Stimulated activated CD4-positive, alpha-beta T cell treated with anti-CD3 and anti-CD28 coated beads, TNF-alpha, amount 100 ng/mL, for 4 hours (primary cell): ENCODE measurements at places on chromosomes 3 and 15.
A peak's percentile ranks its signal among the peaks of the same experiment; 100 is the strongest.

GRCh38 chr3:129016720-129017483, 15.8 kb downstream of the EFCC1 start:
- no peak for DNase-seq

DNA sequence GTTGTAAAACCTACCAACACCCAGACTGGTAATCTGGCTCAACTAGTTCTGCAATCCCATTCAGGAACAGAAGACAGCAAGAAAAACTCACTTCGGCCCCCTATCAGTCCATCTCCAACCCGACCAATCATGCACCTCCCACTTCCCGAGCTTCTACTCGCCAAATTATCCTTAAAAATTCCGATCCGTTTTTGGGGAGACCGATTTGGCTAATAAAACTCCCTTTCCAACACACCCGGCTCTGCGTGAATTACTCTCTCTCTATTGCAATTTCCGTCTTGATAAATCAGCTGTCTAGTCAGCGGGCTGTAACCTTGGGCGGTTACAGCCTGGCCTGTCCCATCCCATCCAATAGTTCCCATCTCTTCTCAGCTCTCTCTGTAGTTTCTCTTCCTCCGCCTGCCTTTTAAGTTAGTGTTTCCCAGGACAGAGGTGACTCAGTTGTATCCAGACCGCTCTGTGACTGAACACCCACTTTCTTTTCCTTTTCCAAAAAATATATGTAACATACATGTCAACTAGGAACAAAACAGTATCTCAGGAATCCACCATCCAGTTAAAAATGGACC, 780 bp upstream of the ACAD9 start:
- peak; percentile 12 for DNase-seq

- no peak for DNase-seq
Measured at GRCh38 chr3:164221297-164221696, 857.0 kb downstream of the SI start.

DNA sequence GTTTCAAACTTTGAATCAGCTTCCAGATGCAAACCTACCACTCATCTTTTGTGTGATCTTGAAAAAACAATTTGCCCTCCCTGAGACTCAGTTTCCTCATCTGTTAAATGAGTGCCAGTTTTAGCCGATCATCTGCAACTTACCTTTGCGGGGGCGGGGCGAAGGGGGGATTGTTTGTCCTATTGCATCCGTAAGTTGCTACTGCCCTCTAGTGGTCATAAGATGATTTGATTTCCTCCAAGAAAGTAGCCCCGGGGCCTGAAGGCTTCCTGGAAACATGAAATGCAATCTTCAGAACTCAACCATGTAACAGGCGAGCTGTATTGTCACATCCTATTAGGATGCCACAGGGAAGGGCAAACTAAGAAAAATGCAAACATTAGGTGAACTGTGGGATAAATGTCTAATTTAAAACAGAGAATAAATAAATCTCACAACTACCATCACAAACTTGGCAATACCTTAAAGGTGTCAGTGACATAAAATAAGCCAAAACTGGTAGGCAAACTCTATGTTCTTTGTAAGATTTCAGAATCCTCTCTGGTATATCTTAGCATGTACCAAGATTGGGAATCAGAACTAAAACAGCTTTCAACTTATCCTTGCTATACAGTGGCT, 63.5 kb upstream of the CLDN18 start:
- peak; percentile 4 for DNase-seq

- DNase-seq = no peak
Measured at GRCh38 chr3:45273681-45274515, 47.8 kb upstream of the TMEM158 start.

DNA sequence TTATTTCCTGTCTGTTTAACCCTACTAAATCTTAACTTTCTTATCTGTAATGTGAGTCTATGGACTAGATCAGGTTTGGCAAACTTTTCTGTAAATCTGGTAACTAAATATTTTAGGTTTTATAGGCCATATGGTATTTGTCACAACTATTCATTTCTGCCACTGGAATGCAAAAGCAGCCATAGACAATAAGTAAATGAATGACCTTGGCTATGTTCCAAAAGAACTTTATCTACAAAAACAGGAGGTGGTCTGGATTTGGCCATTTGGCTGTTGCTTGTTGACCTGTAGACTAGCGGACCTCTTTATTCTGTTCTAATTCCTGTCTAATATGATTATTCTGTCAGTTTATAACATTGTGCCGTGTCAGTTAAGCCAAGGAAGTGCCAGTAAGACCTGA, 314.2 kb downstream of the LPP start:
- DNase-seq = no peak

- no peak for DNase-seq
Measured at GRCh38 chr3:51982352-51982837, 940 bp upstream of the ACY1 start.

- no peak for DNase-seq
Measured at GRCh38 chr15:90915216-90915807, 12.2 kb downstream of the MAN2A2 start.

DNA sequence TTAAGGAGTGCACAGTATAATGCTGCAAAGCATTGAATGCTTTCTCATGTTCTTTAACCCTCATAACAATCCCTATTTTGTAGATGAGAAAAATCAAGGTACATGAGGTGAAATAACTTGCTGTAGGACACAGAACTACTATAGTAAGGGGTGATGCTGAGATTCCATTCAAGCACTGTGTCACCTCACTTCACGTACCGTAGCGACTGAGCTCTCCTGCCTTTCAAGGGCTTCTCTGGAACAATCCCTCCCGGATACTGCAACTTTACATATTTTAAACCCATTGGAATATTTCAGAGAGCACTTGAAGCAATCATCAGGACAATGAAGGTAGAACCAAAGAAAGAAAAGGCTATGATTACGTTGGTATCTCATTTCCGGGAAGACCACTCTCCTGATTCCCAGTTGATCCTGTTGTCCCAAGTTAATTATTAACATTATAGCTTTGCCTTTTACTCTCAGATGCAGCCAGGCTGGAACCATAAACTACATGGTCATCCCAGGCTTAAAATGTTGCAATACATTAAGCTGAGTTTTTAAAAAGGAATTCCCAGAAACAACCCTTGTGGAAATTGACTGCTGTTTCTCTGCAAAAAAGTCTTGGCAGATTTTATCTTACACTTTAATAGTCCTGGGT, 252.2 kb upstream of the IGF1R start:
- no peak for DNase-seq

- DNase-seq = no peak
Measured at GRCh38 chr3:100706365-100706764, 2.9 kb upstream of the TFG start.

GRCh38 chr3:148309390-148310035, 388.2 kb upstream of the AGTR1 start:
- DNase-seq = no peak

- DNase-seq = no peak
Measured at GRCh38 chr3:147937891-147938290, 528.7 kb downstream of the ZIC1 start.

- no peak for DNase-seq
Measured at GRCh38 chr3:143958966-143959365, 12.7 kb upstream of the DIPK2A start.

DNA sequence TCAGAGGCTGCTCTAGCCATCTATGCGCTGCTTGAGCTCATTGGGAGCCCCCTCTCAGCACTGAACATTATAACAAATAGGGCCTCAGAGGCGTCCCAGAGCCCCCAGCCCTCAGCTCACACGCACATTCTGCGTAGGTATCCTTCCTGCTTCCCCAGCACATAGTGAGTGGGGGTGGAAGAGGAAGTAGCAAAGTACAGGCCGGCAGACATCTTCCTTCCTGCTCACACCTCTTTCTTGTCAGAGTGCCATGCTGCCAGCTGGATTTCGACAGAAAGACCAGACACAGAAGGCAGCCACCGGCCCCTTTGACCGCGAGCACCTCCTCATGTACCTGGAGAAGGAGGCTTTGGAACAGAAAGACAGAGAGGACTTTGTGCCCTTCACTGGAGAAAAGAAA, 16.6 kb downstream of the TMOD2 start:
- no peak for DNase-seq

DNA sequence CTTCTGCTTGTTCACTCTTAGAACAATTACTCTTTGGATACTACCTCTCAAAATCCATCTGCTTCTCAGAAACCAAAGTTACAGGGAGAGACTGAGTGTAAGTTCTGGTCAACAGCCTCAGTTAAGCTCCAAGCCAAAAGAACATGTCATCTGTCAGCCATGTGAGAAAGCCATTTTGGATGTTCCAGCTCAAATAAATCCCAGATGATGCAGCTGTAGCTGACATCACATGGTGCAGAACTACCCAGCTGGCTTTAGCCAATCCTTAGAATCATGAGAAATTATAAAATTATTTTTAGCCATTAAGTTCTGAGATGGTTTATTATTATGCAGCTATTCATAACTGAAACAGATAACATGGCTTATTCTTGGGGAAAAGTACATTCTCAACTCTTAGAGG, 696.0 kb downstream of the ZNF385D start:
- no peak for DNase-seq

DNA sequence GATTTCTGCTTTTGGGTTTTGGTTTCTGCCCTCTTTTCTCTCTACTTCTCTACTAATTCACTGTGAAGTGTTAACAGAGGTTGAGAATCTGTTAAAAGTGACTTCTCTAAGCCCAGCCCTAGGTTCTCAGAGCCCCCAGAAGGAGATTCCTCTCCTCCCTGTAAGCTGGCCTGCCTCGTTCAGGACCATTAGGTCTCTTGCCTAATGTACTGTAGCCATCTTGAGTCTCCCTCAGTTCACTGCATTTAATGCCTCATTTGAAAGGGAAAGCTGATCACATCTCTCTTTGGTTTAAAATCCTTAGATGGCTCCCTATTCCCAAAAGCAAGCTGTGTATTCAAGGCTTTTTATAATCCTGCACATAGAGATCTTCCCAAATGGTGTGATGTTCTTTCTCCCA, 16.3 kb downstream of the RTP1 start:
- no peak for DNase-seq

DNA sequence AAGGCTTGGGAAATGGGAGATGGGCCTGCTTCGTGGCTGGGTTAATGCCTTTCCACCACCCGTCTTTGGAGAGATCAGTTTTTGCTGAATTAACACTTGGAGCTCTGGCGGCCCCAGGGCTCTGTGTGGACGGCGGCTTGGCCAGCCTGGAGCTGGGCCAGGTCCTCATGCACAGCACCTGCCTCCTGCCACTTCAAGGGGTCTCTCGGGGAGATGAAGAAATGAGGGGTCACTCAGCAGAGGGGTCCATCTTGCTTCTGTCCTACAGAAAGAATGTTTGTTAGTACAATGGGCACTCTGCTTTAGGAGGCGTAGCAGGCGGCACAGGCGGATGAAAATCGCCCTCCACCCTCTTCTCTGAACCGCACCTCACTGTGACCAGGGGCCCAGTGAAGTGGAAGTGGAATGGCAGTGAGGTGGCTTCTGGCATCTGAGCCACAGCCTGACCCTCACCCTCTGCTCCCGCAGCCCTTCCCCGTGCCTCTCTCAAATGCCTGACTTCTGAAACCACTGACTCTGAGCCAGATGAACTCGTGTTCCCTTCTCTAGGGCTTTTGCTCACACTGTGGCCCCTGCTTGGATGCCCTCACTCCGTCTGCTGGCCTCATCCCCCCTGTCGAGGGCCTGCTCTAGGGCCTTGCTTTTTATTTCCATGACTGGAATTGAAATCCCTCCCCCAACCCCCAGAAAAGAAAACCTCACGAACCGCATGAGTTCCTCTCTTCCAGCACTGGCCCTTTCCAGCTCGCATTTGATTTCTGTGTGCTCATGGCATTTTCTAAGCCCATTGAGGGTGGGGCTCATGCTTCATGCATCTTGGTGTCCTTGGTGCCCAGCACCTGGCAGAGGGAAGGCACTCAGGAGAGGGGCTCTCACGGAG, 42.2 kb downstream of the CHDH start:
- DNase-seq = no peak

DNA sequence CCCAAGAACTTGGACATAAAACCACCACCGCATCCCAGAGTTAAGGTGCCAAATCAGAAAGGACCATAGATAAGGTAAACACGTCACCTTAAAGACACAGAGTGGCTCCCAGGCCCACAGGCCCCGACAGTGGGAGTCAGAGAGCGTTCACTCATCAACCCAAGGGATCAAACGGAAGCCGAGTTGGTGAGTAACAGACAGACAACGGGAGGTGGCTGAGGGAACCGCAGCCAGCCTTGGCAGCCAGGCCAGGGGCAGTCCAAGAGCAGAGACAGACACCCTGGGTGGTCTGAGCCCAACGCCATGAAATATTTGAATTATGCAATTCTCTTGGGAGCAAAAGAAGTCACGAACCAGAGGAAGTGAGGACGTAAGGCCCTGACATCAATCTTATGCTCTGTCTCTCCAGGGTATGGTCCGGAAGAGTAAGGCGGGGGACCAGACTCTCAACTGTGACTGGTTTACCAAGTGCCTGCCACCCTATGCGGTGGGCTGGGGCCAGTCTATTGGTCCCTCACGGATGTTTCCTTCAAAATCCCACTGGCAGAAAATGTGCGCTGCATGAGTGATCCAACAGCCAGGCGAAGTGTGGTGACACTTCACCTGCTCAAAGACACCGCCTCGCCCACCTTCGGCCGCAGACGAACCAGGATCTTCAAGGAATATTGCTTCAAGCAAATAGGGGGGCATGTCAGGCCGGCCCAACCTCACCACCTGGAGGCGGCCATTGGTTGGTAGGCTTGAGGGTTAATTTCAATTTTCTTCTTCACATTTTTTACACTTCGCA, 34.3 kb downstream of the TMEM44 start:
- DNase-seq = no peak

- DNase-seq = no peak
Measured at GRCh38 chr15:66841953-66842681, 140.1 kb downstream of the SMAD6 start.

- no peak for DNase-seq
Measured at GRCh38 chr3:41137686-41138111, 61.6 kb upstream of the CTNNB1 start.

- no peak for DNase-seq
Measured at GRCh38 chr15:33742306-33742705, 226.0 kb upstream of the CHRM5 start.

DNA sequence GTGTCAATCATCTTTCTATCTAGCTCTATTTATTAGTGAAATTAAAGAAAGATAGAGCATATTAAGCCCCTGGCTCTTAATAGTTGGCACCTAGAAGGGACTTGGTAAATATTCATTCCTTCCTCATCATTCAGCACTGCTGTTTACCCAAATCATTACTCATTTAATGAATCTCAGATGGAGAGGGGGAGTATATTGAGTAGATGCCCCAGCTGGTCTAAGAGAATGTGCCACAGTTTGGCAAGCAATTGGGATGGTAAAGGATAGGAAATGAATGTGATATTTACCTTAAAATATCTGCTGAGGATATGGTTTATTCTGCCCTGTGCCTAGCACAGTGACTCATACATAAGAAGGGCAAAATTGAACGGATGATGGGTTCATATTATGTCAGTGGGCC, 6.0 kb downstream of the IL1RAP start:
- DNase-seq = no peak

DNA sequence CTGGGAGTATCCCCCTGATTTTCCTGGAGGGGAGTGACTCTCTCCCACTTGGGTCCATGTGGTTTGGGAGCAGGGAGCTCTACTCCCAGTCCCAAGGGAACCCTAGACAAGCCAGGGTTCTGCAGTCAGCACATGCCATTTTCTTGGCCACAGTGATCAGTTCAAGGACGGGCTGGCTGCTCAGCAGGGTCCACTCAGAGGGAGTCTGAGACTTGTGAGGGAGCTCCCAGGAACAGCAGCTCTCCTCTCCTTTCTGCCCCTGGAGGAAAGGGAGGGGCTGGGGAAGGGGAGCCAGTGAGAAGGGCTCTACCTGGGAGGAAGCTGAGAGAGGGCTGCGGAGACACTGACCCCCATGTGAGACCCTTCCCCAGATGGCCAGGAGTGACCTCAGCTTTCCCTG, 29.1 kb upstream of the LMCD1 start:
- no peak for DNase-seq

GRCh38 chr3:425079-425478, 228.5 kb downstream of the CHL1 start:
- DNase-seq = no peak
